ENCODE measurements at places on chromosomes 2 and 18.
A peak's percentile ranks its signal among the peaks of the same experiment; 100 is the strongest.

DNA sequence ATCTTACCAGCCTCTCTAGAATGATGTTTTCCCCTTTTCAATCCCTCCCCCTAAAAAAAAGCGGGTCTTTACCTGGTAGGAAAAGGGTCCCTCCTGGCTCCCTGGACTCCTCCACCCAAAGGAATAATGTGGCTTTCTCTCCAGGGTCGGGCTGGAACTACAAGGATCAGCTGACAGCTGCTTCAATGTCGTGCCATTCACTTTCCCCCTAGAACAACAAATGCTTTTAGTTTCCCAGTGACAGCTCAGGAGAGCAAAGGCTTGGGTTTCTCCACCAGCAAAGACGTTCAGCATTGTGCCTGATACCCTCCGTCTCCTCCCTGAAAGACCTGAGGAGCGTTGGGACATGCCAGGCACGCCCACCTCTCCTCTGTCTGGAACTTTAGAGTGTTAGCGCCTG, 173.8 kb upstream of the SIX3 start:
- no peak for DNase-seq

- no peak for DNase-seq
Measured at GRCh38 chr2:104952976-104953375, 84.9 kb upstream of the MRPS9 start.

DNA sequence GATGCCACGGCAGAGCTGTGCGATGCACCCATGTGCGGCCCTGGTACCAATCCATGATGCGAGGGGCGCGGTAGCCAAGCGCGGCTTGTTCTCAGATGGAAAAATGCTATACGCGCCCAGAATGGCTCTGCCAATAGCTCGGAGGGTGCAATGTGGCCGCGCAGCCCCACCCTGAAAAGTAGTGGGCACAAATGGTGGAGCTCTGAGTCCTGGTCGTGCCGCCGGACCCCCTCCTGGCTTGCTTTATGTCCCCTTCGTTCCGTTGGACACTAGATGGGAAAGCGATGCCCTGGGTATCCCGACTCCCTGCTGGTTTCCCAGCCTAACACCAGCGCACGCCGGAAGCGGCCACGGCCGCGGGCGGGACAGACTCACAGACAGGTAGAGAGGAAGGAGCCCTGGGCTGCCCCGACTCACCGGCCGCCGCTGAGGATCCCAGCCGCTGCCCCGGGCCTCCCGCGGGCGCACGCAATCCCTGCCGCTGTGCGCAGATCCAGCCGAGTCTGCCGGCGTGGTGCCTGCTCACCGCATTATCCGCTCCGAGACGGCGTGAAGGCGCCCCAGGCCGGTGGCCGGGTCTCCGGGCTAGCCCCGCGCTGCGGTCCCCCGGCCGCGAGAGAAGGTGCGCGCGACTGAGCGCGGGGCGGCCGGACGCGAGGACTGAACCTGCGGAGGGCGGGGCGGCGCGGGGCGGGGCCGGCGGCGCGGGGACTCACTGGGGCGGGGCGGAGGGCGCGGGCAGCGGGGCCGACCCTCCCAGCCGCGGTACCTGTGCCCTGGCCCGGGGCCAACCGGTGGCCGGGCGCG, at the start of gene CDC42EP3:
TSS of gene CDC42EP3 (minus strand) at position 634 of the 807 bp plus-strand sequence. CDS start 25,055 bp downstream, outside the sequence.
- peak; percentile 60 for DNase-seq

GRCh38 chr2:219368690-219369191, 19.0 kb downstream of the DNPEP start:
- peak; percentile 67 for DNase-seq

- no peak for DNase-seq
Measured at GRCh38 chr2:62817348-62817747, 111.8 kb downstream of the EHBP1 start.

GRCh38 chr2:237898057-237898414, 38.6 kb downstream of the RAMP1 start:
- no peak for DNase-seq

DNA sequence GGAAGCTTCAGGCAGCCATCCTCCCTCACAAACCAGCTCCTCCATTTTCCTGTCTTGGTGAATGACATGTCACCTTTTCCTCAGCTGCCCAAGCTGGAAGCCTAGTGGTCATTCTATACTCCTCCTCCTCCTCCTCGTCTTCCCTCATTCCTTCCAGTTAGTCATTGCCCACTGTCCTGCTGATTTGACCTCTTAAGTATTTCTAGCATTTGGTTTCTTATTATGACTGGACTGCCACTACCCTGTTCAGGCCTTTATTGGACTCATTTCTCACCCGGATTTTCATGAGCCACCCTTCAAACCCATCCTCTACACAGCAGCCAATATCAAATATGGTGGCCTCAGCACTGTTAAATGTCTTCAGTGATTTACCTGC, 21.9 kb upstream of the MGAT5 start:
- DNase-seq, result no peak

DNA sequence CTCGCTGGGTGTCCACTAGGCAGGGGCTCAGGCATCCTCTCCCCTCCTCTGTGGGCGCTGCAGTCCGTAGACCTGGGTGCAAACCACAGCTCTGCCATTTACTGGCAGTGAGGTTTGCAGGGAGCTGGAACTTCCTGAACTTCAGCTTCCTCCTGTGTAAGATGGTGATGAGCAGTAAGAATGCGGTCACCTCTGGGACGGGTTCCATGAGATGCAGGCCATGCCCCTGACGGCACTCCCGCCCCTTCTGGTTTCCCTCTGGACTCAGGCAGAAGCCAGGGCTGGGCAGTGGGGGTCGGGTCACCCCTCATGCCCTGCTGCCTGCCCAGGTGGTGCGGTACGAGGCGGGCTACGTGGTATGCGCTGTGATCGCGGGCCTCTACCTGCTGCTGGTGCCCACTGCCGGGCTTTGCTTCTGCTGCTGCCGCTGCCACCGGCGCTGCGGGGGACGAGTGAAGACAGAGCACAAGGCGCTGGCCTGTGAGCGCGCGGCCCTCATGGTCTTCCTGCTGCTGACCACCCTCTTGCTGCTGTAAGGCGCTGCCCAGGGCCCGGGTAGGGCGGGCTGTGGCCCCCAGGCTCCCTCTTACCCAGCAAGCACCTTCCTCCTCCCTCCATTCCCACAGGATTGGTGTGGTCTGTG, 1.5 kb downstream of the PROM2 start:
- no peak for DNase-seq

DNA sequence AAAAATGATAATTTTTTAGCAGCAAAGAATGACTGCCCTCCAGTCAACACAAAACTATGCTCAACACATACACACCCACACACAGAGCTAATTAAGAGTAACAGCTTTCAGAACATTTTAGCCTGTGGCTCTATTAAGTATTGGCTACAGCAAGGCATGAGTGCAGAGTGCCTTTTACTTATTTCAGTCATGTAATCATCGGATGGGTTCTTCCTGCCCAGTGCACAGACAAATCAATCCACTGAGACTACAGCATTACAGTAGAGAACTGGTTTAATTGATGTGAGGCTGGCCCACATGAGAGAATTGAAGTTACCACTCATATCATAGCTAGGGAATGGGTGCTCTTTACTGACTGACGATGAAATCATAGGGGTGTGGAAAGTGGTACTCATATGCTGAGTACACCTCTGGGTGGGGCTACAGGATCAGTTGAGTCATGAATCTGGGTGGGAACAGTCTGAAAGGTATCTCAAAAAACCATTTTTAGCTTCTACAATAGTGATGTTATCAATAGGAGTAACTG, 241.0 kb downstream of the FSIP2 start:
- no peak for DNase-seq

- DNase-seq, result peak; percentile 59
Measured at GRCh38 chr2:206160125-206160806, 571 bp downstream of the EEF1B2 start.

GRCh38 chr2:172097557-172098131, 5.1 kb downstream of the DLX2 start:
- DNase-seq, result peak; percentile 2

- no peak for DNase-seq
Measured at GRCh38 chr18:79801217-79801616, 3.5 kb downstream of the KCNG2 start.

- no peak for DNase-seq
Measured at GRCh38 chr2:113240915-113241911, 37.5 kb downstream of the PAX8 start.

DNA sequence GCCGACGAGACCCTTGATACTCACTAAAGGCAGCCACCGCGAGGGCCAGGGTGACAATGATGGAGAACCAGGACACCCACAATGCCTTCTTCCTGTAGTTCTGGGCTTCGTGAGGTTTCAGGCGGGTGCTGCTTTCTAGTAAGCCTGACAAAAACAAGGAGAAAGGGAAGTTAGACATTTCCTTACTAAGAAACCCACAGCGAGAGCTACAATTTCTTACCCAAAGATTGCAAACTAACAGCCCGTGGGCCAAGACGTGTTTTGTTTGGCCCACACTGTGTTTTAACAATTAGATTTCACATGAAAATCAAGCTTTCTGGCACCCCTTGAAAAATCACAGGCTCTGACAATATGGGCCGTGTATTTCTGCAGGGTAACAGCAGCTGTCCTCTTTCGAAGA, 5.6 kb downstream of the TMEM163 start:
- DNase-seq, result no peak

DNA sequence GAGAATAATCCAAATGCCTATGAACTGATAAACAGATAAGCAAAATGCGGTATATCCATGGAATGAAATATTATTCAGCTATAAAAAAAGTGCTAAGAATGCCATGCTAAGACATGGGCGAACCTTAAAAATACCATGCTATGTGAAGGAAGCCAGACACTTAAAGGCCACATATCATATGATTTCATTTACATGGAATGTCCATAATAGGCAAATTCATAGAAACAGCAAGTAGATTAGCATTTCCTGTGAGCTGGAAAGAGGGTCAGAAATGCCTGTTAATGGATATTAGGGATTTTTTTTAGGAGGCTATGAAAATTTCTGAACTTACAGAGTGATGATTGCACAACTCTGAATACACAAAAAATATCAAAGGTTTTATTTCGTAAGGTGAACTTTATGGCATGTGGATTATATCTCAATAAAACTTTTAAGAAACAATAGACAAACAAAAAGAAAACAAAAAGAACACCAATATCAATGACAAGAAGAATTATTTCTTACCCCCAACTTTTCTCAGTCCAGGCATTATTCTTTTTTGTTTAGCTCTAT, 1207.7 kb downstream of the SUCLG1 start:
- no peak for DNase-seq

GRCh38 chr2:215626812-215627281, 191.0 kb upstream of the FN1 start:
- DNase-seq, result no peak

- DNase-seq, result peak; percentile 36
Measured at GRCh38 chr2:213238753-213239495, 45.3 kb upstream of the SPAG16 start.

- no peak for DNase-seq
Measured at GRCh38 chr2:217193431-217194340, 333.8 kb upstream of the TNP1 start.

DNA sequence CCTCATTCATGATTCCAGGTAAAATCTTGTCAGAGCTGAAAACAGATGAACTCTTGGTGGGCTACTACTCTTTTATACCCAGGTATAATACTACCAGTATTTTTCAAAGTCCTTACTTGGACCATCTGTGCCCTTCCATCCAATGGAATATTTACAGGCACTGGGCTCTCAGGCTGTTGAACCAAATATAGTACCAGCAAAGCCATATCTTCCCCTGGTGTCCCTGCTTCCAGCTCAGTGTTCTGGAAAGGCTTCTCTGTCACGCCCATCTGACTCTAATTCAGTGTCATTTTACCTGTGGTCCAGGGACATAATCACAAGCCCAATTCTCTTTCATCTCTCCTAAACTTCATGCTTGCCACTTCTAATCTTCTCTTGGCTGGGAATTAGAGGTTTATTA, 119.2 kb upstream of the STK17B start:
- DNase-seq, result no peak

- DNase-seq, result no peak
Measured at GRCh38 chr2:28318023-28318422, 74.6 kb upstream of the FOSL2 start.

DNA sequence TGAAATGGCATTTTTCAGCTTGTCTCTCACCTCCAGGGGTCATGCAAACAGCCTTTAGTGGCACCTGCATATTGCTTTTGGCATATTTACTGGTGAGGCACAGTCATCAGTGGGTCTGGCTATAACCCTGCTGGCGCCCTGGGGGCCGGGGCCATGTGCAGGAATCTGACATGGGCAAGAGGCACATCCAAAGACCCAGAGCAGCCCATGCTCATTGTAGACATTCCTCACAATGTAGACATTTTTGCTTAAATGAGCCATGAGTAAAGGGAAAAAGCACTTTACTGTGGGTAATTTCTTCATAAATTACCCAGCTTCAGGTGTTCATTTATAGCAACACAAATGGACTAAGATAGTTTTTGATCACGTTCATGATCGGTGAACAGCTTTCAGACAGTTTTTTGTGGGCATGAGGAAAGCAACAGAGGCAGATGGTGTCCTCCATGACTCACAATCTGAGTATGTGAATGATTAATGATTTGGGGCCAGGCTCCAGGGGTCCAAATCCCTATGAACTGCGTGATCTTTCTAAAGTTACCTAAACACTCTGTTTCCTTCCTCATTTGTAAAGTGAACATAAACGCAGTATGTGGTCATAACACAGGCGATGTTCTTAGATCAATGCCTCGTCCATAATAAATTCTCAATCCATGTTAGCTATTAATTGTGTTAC, 85.8 kb downstream of the LIPG start:
- DNase-seq, result no peak

GRCh38 chr18:24987303-24988252, 364.4 kb downstream of the ZNF521 start:
- peak; percentile 92 for DNase-seq

GRCh38 chr2:151028691-151029176, 232.9 kb downstream of the RBM43 start:
- no peak for DNase-seq

- DNase-seq, result no peak
Measured at GRCh38 chr2:8522687-8523086, 159.2 kb upstream of the ID2 start.

DNA sequence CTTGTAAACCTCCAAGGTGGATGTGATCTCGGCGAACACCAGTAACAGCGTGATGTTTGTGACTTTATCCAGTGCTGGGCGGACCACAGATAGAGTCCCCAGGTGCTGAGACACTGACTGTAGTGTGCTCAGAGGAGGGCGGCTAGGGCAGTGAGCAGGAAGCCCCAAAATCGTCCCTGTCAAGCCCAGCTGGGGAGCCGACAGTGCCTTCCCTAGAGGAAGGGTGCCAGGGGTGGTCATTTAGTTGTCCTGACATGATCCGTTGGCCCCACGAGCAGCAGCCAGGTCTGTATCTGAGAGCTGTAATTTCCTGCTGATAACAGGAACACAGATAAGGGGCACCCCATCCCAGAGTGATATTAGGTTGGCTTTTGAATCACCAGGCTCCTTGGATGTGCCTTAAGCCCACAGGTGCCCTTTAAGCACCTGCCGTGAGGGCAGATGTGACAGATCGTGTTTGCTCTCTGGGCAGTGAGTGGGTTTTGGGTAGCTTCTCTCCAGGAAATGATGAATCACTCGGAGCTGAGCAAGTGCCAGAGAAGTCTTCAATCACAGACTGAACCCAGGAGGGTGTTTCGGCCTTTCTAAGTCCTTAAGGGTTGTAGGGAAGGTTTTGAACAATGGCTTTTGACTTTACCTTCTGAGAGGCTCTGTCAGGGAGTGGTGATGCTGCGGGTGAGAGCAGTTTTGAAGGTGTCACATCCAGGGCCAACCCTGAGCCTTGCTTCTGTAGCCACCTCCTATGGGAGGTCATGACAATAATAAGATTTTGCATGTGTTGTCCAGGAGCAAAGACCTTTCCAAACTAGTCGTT, 7.7 kb downstream of the LPIN1 start:
- peak; percentile 32 for DNase-seq

- DNase-seq, result no peak
Measured at GRCh38 chr2:115460008-115460407, 1017.6 kb downstream of the DPP10 start.

GRCh38 chr18:50935493-50936191, 32.2 kb upstream of the ELAC1 start:
- no peak for DNase-seq

GRCh38 chr2:215711471-215712034, 275.7 kb upstream of the FN1 start:
- peak; percentile 78 for DNase-seq
